A673 (cell line): ENCODE measurements at places on chromosomes 1 and 21. TPM values are rescaled to one million over a fixed set of nuclear protein-coding genes. Genes with fewer than 3 reads are reported as not detected.

- no peak overlapping the region for H3K4me3 ChIP-seq
- no peaks in the 10 kb centered on the region for H3K4me1 ChIP-seq
- no peak overlapping the region for H3K27ac ChIP-seq
- no peak for DNase-seq
- no peaks in the 10 kb centered on the region for H3K36me3 ChIP-seq
These were observed 32.2 kb upstream of the IFNAR2 start for GRCh38 chr21:33197496-33197895.

GRCh38 chr1:29470087-29470787, 233.9 kb downstream of the PTPRU start:
- no peak for DNase-seq
- no peaks in the 10 kb centered on the region for H3K4me1 ChIP-seq
- H3K4me3 ChIP-seq: no peak overlapping the region
- no peak overlapping the region for H3K27ac ChIP-seq

GRCh38 chr1:21574466-21575151, 65.4 kb downstream of the ALPL start:
- peak overlapping the region; percentile 5 for H3K27ac ChIP-seq
- H3K27me3 ChIP-seq: no peaks in the 10 kb centered on the region
- peak; percentile 46 for DNase-seq

GRCh38 chr1:160726114-160726497, 12.9 kb upstream of the SLAMF7 start:
- no peak for DNase-seq
- H3K27me3 ChIP-seq: no peaks in the 10 kb centered on the region
- H3K36me3 ChIP-seq: no peaks in the 10 kb centered on the region
- no peak overlapping the region for H3K27ac ChIP-seq

DNA sequence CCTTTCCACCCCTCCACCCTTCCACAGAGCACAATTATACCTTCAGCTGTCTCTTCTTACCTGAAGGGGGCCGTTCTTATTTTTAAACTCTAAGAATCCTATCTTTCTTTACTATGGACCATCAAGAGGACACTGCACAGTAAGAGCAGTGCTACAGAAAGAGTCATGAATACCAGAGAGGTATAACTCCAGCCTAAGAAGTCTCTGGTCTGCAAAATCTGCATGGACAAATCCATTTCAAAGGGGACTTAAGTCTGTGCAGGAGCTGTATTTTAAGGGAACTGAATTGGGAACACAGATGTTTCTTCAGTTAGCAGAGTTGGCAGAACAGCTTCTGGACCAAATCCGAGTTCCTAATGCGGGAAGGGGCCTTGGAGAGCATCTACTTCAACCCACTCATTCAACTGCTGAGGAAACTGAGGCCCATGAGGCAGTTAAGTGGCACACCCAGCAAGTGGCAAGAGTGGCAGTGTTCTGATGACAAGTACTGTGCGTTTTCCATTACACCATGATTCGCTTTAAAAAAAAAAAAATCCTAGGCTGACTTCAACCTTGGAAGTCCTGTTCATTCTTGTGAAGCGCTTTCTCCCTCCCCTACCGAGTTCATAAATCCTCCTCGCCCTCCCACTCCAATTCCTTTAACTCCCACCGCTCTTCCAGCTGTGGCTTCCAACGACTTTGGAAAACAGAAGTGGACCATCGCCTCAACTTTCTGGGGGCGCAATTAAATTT, 1.8 kb downstream of the PLPP3 start:
- H3K27me3 ChIP-seq: peaks cover 35% of the 10 kb centered on the region
- no peak for DNase-seq
- no peaks in the 10 kb centered on the region for H3K36me3 ChIP-seq
- H3K4me3 ChIP-seq: peak overlapping the region; percentile 57

- no peaks in the 10 kb centered on the region for H3K27me3 ChIP-seq
- H3K36me3 ChIP-seq: no peaks in the 10 kb centered on the region
- no peak overlapping the region for H3K4me3 ChIP-seq
- H3K4me1 ChIP-seq: no peaks in the 10 kb centered on the region
These were observed 135.8 kb upstream of the B3GALT2 start for GRCh38 chr1:193322211-193322610.

- no peak overlapping the region for H3K4me3 ChIP-seq
- H3K4me1 ChIP-seq: no peaks in the 10 kb centered on the region
- no peak for DNase-seq
- no peaks in the 10 kb centered on the region for H3K27me3 ChIP-seq
These were observed 40.0 kb downstream of the PRAMEF20 start for GRCh38 chr1:13450204-13450603.

- no peak for DNase-seq
- no peaks in the 10 kb centered on the region for H3K36me3 ChIP-seq
- H3K4me1 ChIP-seq: no peaks in the 10 kb centered on the region
- no peak overlapping the region for H3K4me3 ChIP-seq
- no peak overlapping the region for H3K27ac ChIP-seq
- H3K27me3 ChIP-seq: peaks cover 49% of the 10 kb centered on the region
These were observed 16.0 kb upstream of the TBX15 start for GRCh38 chr1:119004129-119004527.

- peaks cover 60% of the 10 kb centered on the region for H3K27me3 ChIP-seq
- no peaks in the 10 kb centered on the region for H3K36me3 ChIP-seq
- no peak overlapping the region for H3K4me3 ChIP-seq
- no peak for DNase-seq
- no peak overlapping the region for H3K27ac ChIP-seq
- no peaks in the 10 kb centered on the region for H3K4me1 ChIP-seq
These were observed 355.7 kb upstream of the ESRRG start for GRCh38 chr1:217078959-217079358.

- no peak overlapping the region for H3K27ac ChIP-seq
- no peaks in the 10 kb centered on the region for H3K27me3 ChIP-seq
- H3K36me3 ChIP-seq: peaks cover 15% of the 10 kb centered on the region
- H3K4me3 ChIP-seq: peak overlapping the region; percentile 99
- peaks cover 12% of the 10 kb centered on the region for H3K4me1 ChIP-seq
These were observed 2.2 kb downstream of the ELOA start for GRCh38 chr1:23745515-23745914.

DNA sequence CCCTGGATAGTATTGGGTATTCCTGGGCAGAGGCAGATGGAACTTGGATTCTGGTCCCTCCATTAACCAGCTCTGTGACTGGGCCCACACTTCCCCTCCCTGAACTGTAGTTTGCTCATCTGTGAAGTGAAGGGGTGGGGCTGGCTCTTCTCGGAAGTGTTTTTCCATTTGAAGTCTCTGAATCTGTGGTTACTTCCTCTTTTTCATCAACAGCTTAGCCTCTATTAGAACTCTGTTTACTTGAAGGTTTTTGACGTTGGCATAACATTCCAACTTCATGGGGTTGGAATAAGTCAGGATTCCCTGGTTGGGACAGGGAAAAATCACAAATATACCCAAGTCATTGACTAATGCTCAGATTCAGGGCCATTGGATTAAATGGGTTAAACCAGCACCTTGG, 3.6 kb downstream of the KIAA0040 start:
- no peak overlapping the region for H3K4me3 ChIP-seq
- no peak for DNase-seq
- H3K27ac ChIP-seq: no peak overlapping the region
- H3K36me3 ChIP-seq: no peaks in the 10 kb centered on the region
- H3K27me3 ChIP-seq: peaks cover 45% of the 10 kb centered on the region
- H3K4me1 ChIP-seq: no peaks in the 10 kb centered on the region

- H3K4me1 ChIP-seq: no peaks in the 10 kb centered on the region
- no peak for DNase-seq
- H3K4me3 ChIP-seq: no peak overlapping the region
- no peak overlapping the region for H3K27ac ChIP-seq
- H3K36me3 ChIP-seq: peaks cover 4% of the 10 kb centered on the region
These were observed 58.0 kb downstream of the VPS13D start for GRCh38 chr1:12287869-12288268.

GRCh38 chr1:90359994-90360393, 357.1 kb downstream of the BARHL2 start:
- H3K36me3 ChIP-seq: no peaks in the 10 kb centered on the region
- DNase-seq: no peak

- DNase-seq: peak; percentile 37
- H3K36me3 ChIP-seq: peaks cover 19% of the 10 kb centered on the region
- no peak overlapping the region for H3K4me3 ChIP-seq
These were observed 113.4 kb upstream of the RAVER2 start for GRCh38 chr1:64631346-64632034.

DNA sequence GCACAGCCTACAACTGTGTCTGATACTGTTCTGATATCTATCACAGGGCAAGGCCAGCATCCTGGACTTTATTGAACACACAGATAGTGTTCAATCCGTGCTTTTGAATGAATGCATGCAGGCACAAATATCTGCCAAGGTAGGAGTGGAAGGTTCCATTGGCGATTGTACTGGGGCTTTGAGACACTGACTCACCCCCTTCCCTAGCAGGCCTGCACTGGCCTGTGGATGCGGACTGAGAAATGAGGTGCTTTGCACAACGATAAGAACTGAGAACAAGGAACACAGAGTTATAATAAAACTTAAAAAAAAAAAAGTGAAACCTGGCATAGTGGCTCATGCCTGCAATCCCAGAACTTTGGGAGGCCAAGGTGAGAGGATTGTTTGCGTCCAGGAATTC, 62.4 kb upstream of the NGF start:
- no peak for DNase-seq
- no peaks in the 10 kb centered on the region for H3K4me1 ChIP-seq
- no peak overlapping the region for H3K4me3 ChIP-seq
- no peaks in the 10 kb centered on the region for H3K36me3 ChIP-seq

DNA sequence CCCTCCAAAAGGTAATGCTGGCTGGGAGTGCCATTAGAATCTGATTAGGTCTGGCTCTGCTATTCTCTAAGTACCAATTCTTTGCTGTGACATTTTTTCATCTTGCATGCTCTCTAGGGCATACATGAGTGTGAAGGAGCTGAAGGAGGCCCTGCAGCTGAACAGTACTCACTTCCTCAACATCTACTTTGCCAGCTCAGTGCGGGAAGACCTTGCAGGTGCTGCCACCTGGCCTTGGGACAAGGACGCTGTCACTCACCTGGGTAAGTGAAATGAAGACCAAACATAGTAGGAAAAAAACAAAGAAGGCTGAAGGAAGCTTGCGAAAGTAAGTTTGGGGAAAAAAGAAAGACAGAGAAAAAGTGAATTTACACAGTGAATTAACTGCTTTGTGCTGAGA, 207.9 kb downstream of the PAPPA2 start:
- peaks cover 11% of the 10 kb centered on the region for H3K27me3 ChIP-seq
- no peaks in the 10 kb centered on the region for H3K4me1 ChIP-seq
- no peak overlapping the region for H3K4me3 ChIP-seq
- no peak overlapping the region for H3K27ac ChIP-seq
- DNase-seq: no peak
- H3K36me3 ChIP-seq: no peaks in the 10 kb centered on the region

DNA sequence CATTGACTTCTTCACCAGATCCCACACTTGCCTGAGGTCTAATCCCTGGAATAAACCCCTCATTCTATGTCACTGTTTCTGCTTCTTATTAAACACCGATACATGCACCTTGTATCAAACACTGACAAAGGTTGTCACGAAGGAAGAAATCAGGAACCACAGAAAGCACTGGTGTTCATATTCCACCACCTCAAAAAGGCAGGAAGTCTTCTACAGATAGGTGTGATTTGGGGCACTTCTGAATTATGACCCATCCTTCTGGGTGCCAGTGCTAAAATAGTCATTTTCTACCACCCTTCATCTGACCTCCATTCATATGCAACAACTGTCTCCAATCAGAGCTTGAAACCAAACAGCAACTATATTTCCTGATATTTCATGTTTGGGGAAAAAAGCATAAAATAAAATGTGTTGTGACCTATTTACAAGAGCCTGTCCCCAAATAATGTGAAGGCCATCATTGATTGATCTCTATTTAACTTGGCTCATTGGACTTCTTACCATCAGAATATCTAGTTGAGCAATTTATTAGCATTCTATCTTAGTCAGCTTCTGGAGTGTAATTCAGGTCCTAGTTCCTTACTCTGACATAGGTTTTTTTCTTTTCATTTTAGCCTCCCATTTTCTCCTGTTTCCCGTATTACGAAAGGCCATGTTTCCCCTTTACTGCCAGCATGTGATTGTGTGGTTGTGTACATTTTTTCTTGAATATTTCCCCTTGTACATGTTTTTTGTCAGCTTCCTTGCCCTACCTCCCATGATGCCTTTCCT, 43.1 kb downstream of the DUSP10 start:
- no peak overlapping the region for H3K4me3 ChIP-seq
- no peaks in the 10 kb centered on the region for H3K27me3 ChIP-seq
- H3K27ac ChIP-seq: no peak overlapping the region

Gene TFF3
- total RNA-seq: not detected in 2 replicates

Gene CFAP107
- total RNA-seq: not detected in 2 replicates

Gene DNALI1
- 6.3 and 11.8 TPM in 2 replicates for total RNA-seq

Gene ITLN2
- total RNA-seq: not detected in 2 replicates

Gene RNF207
- total RNA-seq: 6.4 and 12.5 TPM in 2 replicates

Gene SPRR4
- total RNA-seq: not detected in 2 replicates

Gene S100B
- not detected in 2 replicates for total RNA-seq

Gene HLCS
- 15.3 and 21.1 TPM in 2 replicates for total RNA-seq
